ENCODE measurements at places on chromosomes 16 and 17. TPM values are rescaled to one million over a fixed set of nuclear protein-coding genes. Genes with fewer than 3 reads are reported as not detected.

The KRTAP2-3 gene
- total RNA-seq, result 0.45 TPM

GRCh38 chr17:82216301-82217119 is 3.9 kb upstream of the CCDC57 start:
- no peak overlapping the region for H3K4me3 ChIP-seq
- H3K4me1 ChIP-seq, result peaks cover 10% of the 10 kb centered on the region
- no peak for DNase-seq
- H3K36me3 ChIP-seq, result no peaks in the 10 kb centered on the region
- no peak overlapping the region for H3K27ac ChIP-seq

DNA sequence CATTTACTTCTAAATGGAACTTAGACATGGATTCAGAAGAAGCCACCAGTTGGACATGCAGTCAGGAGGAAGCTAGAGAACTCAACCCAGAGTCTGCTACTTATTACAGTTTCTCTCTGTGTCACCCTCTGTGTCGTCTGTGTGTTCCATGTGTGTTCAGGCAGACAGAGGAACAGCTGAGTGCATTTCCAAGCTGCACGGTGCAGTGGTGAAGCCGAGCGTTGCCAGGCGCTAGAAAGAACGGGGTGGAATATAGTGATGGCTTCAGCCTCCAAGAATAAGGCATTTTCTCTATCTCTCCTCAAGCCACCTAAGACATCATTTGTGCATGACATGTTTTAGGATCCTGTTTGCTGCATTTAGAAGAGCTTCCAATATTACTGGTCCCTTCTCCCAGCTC is 101.1 kb upstream of the CCL2 start:
- peaks cover 6% of the 10 kb centered on the region for H3K4me1 ChIP-seq
- H3K27ac ChIP-seq, result no peak overlapping the region
- no peak overlapping the region for H3K4me3 ChIP-seq
- no peak for DNase-seq
- H3K36me3 ChIP-seq, result no peaks in the 10 kb centered on the region
- peaks cover 78% of the 10 kb centered on the region for H3K27me3 ChIP-seq

The DOC2A gene
- total RNA-seq, result 5.7 TPM

GRCh38 chr17:45425984-45426413 is 6.7 kb downstream of the ARHGAP27 start:
- peaks cover 37% of the 10 kb centered on the region for H3K4me1 ChIP-seq
- peak overlapping the region; percentile 67 for H3K4me3 ChIP-seq
- H3K27ac ChIP-seq, result no peak overlapping the region
- H3K27me3 ChIP-seq, result peaks cover 46% of the 10 kb centered on the region

Measured in mesothelial cell of epicardium (in vitro differentiated cells).